Small intestine (tissue), 16 donors: ENCODE measurements at places on chromosomes 7 and 10. TPM values are rescaled to one million over a fixed set of nuclear protein-coding genes. Genes with fewer than 3 reads are reported as not detected.

PTPRE gene
- polyA plus RNA-seq = 2.7 TPM

DNA sequence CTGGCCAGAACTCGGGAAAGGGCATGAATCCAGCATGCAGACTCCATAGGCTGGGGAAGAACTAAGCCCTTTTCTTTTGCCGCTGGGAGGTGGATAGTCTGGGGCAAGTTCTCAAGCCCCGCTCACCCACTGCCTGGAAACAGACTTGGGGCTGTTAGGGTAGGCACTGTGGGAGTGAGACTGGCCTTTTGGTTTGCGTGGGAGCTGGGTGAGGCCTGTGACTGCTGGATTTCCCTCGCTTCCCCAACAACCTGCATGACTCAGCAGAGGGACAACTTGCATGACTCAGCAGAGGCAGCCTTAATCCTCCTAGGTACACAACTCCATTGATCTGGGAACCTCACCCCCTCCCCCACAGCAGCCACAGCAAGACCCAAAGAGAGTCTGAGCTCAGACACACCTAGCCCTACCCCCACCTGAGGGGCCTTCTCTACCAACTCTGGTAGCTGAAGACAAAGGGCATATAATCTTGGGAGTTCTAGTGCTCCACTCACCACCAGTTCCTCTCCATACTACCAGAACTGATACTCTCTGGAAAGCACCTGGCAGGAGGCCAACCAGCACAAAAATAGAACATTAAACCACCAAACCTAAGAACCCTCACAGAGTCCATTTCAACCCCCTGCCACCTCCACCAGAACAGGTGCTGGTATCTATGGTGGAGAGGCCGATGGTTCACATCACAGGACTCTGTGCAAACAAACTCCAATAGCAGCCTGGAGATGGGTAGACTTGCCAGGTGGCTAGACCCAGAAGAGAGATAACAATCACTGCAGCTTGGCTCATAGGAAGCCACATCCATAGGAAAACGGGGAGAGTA lies 81.4 kb upstream of the LAMB4 start:
- DNase-seq = no peak

DNA sequence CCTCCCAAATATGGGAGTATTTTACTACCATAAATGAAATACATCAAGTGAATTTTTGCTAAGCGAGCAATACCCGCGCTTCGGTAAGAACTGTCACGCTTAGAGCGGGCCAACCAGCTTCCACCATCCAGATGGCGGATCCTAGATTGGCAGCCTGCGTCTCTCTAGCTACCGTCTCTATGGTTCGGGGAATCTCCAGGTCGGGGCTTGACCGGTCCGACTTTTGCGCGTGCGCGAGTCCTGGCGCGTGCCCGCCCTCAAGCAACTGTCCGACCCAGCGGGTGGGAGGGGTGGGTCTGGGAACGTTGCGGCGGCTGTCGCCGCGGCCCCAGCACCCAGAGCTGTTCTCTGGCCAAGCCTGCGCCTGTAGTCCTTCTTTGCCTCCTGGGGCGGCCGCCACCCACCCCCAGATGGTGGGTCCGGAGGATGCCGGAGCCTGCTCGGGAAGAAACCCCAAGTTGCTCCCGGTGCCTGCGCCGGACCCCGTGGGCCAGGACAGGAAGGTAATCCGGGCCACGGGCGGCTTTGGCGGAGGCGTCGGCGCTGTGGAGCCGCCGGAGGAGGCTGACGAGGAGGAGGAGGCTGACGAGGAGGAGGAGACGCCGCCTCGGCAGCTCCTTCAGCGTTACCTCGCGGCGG lies at the start of gene TBC1D12:
Gene TBC1D12, plus strand, starts transcription at position 338 of the 639 bp plus-strand sequence. Its CDS starts 73 bp downstream, at position 411.
- DNase-seq = peak; percentile 97

- DNase-seq = no peak
Measured at GRCh38 chr7:52764492-52765169, 270.8 kb upstream of the POM121L12 start.

DNA sequence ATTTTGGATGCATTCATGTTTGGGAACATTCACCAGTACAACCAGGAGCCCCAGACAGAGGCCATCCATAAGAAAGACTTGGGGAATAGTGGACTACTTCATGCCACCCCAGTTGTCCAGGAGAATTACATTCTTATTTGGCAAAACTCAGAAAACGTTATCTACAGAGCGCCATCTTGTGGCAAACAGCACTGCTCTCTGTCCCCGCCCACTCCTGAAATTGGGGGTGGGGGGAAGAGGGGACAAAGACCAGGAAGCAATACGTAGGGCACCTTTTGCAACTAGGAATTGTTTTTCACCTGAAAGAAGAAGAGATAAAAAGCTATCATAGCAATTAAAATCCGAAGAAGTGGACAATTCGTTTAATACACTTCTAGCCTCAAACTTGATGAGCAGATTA lies 134.6 kb upstream of the MGMT start:
- no peak for DNase-seq

LRRC18 gene
- polyA plus RNA-seq = 0.03 TPM

C10orf62 gene
- polyA plus RNA-seq = not detected

GRCh38 chr10:371515-371914 lies 236.3 kb downstream of the ZMYND11 start:
- no peak for DNase-seq
